ENCODE measurements at places on chromosomes 5 and 9.

DNA sequence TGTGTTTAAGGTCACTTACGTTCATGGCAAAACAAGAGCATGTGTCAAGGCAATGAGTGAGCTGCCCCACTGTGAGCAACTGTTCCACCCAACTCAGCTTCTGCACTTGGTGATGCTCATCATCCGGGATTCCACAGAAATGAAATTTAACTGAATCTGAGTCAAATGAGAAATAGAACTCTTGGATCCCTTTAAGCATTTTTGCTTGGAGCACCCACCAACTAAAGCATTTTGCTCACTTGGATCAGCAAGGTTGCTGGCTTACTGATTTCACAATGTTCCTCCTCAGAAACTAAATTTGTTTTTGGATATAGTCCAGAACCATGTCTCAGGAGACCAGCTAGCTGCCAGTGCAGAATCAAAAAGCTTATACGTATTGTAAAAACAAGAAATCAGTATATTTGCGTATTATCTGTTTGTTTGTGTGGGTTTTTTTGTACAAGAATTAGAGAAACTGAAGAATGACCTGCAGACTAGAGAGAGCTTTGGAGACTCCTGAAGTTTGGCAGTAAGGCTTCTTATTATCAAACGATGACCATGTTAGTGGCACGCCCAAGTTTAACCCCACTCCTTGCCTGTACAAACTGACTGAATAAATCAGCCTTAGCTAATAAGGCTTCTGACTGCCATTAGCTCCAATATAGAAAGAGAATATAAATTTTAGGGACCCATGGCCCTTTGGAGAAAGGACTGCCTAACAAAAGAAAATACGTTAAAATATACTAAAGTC lies 153.8 kb upstream of the FST start:
- no peak for DNase-seq

- DNase-seq = no peak
Measured at GRCh38 chr9:123456011-123456410, 100.0 kb downstream of the CRB2 start.

GRCh38 chr5:1934056-1934394 lies 51.3 kb upstream of the IRX4 start:
- no peak for DNase-seq

- DNase-seq = no peak
Measured at GRCh38 chr5:73387601-73388305, 60.8 kb downstream of the FOXD1 start.

DNA sequence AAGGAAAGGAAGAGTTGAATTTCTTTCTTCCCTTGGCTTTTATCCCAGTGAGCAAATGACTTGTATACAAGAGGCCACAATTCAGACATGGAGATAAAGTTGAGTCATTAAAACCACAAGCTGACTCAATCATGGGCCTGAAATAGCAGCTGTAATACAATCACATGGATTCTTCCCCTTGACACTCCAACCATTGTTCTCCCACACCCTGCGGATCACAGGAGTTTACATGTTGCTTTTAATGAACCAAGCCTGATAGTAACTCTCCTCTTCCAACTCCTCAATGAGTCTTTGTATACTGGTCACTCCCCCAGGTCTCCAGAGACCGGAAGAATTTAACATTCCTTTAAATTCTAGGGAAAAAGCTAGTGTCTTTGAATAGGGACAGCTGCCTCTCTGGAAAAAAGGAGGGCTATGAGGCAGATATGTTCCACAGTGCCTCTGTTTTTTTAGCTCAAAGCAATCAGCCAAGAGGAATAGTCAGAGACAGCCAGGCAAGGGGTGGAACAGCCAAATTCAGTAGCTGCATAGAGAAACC lies 32.4 kb downstream of the PCDHGC5 start:
- no peak for DNase-seq

- no peak for DNase-seq
Measured at GRCh38 chr5:144390133-144390532, 219.5 kb downstream of the KCTD16 start.

DNA sequence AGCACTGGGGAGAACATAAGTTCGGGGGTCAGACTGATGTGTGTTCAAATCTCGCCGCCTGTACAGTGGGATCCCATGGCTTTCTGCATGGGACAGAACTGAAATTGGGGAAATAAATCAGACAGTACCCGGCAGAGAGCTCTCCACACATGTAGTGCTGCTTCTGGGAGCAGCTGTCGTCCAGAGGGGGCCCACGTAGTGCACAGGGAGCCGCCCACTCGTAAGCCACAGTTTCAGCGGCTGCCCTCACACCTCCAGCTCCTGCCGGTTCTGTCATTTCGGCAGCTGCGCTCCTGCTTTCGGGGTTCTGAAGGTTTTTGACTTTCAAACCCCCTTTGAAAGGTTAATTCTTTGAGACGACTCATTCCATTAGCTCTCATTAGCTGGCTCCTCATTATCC lies 83.1 kb downstream of the OLFM1 start:
- DNase-seq = no peak

DNA sequence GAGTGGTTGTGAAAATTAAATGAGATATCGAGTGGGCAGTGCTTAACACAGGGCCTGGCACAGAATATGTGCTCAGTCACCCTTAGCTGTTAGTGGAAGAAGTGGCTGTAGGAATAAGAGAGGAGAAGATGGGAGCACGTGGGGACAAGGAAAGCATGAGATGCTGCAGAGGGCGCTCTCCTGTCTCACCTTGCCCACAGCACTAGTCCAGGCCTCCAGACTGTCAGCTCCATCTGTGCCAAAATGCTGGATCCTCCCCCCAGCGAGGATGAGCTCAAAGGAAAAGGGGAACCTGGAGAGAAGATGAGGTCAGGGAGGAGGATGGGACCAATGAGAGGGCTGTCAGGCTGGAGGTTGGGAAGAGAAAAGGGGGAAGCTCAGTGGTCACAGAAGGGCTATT lies 12.5 kb downstream of the ARAP3 start:
- no peak for DNase-seq

DNA sequence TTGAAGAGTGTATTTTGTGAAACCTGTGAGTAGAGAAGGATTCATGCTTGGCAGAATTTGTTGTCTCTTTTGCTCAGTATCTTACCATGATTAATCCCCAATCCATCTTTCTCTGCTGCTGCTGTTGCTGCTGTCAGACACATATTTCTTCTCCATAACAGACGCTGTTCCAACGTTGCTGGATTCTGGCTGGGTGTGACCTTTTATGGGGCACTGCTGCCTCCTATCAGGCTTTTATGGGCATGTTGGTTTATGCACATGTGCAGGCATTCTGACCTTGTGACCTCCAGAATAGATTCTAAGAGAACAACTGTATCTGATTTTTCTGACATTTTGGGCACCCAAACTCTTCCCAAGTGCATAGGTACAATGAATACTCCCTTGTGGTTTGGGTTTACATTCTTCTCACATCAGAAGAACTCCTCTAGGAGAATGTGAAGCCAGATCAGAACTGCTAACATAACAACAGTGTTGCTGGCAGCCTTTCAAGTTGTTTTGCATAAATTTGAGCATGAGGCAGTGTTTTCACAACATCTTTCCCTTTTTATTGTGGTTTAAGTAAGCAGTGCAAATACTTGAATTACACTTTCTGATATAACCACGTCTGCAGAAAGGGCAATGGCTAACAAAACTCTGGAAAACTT lies 9.2 kb upstream of the ISL1 start:
- DNase-seq = no peak

DNA sequence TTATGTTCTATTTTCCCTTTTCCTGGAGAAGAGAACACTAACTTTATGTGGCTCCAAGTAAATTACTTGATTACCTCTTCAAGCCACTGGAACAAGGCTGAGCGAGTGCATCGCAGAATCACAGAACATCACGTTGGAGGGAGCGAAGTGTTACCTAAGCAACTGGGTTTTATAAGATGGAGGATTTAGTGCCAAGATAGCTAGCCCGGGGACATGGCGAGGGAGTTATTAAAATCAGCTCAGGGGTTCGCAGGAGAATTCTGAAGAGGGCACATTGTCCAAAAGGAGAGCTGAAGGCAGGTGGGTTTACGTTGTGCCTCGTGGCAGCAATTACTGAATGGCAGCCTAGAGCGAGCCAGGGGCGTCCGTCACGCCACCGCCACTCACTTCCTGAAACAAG lies 563.2 kb upstream of the ADAMTS16 start:
- no peak for DNase-seq

DNA sequence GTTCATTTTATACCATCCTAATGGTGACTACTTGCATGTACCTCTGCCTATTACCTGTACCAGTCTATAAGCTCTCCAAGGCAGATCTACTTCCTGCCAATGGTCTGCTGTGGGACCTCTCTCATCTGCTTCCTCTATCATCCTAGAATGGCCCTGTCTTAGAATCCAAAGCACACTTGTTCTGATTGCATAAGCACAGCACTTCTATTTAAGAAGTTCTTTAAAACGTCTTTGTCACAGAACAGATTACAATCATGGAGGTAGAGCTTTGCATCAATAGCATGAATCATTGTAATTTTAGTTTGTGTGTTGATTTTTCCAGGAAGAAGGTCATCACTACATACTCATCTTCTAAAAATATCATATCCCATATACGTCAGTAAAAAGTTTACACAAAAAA lies 131.8 kb upstream of the ACOT12 start:
- DNase-seq = no peak

DNA sequence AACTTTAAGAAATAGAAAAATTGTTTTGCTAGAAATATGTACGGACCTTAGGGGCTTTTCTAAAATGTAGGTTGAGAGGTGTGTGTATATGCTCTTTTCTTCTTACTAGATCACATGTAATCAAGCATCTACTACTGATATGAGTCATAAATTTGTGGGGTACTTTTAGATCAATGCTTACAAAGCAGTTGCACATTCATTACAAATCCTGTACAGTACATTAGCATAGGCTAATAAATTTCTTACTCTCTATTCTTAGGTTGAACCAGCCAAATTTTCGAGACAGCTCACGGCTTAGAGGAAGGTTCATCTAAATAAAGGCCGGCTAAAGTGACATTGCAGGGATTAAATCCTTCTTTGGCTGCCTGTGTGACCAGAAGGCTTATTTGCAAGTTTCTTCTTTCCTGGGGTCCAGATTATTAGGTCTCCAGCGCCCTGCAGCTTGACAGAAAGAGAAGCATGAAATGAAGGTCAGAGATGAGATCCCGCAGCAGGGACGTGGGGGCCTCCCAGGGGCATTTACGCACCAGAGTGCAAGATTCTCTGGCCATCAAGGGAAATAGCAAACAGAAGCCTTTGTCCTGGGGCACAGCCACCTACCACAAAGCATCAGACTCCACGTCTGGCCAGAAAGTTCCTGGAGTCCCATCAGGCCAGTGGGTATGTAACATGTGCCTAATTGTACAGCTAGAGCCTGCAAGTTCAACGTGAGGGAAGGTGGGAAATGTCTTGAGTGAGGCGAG lies 53.0 kb downstream of the NIM1K start:
- DNase-seq = no peak

DNA sequence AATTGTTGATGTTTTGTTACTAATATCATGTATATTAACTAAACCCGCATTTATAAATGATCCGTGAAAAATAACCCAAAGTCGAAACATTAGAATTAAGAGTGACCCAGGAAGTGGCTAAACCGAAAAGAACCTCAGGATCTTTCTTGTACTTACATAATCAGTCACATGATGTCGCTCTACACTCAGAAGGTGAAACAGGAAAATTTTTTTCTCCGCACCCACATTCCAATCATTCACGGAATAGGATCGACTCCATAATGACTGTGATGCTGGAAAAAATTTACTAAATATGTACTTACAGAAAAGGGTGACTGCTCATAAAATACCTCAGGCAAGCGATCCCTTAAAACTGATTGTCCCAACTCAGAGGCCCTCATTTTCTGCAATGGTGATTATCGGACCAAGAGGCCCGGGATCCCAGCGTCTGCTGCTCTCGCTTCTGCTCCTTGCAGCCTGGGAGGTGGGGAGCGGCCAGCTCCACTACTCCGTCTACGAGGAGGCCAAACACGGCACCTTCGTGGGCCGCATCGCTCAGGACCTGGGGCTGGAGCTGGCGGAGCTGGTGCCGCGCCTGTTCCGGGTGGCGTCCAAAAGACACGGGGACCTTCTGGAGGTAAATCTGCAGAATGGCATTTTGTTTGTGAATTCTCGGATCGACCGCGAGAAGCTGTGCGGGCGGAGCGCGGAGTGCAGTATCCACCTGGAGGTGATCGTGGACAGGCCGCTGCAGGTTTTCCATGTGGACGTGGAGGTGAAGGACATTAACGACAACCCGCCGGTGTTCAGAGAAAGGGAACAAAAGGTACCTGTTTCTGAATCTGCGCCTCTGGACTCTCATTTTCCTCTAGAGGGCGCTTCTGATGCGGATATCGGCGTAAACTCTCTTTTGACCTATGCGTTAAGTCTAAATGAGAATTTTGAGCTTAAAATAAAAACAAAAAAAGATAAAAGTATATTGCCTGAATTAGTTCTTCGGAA lies at the start of gene PCDHA12:
Gene PCDHA12, plus strand, starts transcription at position 224 of the 981 bp plus-strand sequence. Its CDS starts 165 bp downstream, at position 389.
- DNase-seq = no peak

DNA sequence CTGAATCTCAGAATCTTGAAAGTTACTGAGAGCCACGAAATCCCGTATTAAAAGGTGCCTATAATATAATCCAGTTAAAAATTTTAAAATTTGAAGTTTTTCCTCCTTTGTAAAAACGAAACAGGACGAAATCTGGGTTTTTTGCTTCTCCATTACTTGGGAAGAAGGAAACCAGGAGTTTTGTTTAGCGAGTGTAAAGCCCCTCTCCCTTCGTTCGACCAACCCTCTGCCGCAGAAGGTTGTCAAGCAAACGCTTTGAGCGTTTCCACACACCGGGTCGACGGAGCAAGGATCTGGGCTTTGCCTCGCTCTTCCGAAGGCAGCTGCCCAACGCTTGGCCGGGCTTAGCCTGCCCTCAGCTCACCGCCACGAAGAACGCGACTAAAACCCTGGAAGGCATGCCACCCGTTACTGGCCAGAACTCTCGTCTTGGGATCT lies 1.6 kb upstream of the FOXE1 start:
- no peak for DNase-seq

GRCh38 chr5:14249258-14250082 lies 106.3 kb downstream of the TRIO start:
- DNase-seq = no peak

DNA sequence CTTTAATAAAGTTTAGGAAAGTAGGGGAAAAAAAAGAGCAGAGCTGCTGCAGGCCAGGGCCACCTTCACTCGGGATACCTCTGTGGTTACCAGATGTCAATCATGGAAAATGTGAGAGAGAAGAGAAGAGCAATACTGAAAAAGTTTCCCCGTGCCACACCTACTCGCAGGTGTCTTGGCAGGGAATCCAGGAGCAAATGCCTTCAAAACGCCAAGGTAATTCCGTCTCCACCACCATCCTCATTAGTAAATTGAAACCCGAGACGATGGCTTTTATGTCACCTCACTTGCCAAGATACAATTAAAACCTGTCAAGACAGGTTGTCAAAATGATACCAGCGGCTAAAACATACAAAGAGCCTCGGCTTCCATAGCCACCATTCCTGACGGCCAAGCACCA lies 49.7 kb downstream of the FAM81B start:
- DNase-seq = no peak

GRCh38 chr5:158798140-158798539 lies 301.6 kb downstream of the EBF1 start:
- DNase-seq = no peak

DNA sequence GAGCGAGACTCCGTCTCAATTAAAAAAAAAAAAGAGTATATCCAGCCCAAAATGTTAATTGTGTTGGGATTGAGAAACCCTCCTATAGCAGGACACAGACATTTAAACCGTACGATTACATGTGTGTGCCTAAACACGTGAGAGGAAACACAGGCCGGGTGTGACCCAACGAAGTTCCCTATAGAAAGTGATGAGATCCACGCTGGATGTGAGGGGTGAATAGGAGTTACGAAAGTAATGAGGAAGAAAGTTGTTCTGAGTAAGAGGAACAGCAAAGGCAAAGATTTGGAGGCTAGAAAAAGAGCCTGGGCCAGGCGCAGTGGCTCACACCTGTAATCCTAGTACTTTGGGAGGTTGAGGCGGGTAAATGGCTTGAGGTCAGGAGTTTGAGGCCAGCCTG lies 13.6 kb downstream of the NAIF1 start:
- DNase-seq = no peak

Measured in hematopoietic multipotent progenitor cell treated with erythropoietin and hydrocortisone succinate and interleukin-3 and kit ligand, for 15 days (in vitro differentiated cells).